8988T (cell line): ENCODE measurements at places on chromosomes 11 and 22.
A peak's percentile ranks its signal among the peaks of the same experiment; 100 is the strongest.

DNA sequence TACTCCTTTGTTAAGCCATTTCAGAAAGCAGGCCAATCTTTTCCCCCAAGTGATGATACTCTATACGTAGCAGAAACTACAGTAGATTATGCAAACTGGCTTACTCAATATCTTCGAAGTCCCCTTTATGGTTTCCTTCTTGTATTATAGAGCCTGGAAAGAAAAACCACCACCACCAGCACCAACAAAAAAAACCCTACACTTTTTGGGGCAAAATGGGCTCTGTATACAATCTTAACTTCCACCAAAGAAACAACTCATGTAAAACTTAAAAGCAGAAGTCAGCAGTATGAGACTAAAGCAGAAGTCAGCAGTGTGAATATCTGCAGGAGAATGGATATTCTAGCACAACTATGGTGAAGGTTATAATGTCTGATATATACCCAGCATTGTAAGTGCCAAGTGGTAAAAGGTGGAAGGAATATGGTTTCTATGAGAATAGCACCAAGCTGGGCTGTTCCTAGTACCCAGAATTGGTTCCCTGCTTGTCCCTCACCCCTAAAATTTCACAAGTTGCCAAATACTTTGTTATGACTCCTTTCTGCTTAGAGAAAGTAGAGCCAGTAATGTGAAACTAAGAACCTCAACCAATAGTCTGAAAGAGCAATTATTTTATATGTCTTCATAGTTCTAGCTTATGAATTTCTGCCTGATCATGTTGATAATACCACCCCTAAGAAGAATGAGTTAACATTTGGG lies 252.1 kb downstream of the SBF2 start:
- DNase-seq, result no peak

- DNase-seq, result no peak
Observed at GRCh38 chr22:17985606-17986005, 38.8 kb downstream of the MICAL3 start.

GRCh38 chr22:39462443-39463221 lies 5.8 kb downstream of the MGAT3 start:
- DNase-seq, result no peak

DNA sequence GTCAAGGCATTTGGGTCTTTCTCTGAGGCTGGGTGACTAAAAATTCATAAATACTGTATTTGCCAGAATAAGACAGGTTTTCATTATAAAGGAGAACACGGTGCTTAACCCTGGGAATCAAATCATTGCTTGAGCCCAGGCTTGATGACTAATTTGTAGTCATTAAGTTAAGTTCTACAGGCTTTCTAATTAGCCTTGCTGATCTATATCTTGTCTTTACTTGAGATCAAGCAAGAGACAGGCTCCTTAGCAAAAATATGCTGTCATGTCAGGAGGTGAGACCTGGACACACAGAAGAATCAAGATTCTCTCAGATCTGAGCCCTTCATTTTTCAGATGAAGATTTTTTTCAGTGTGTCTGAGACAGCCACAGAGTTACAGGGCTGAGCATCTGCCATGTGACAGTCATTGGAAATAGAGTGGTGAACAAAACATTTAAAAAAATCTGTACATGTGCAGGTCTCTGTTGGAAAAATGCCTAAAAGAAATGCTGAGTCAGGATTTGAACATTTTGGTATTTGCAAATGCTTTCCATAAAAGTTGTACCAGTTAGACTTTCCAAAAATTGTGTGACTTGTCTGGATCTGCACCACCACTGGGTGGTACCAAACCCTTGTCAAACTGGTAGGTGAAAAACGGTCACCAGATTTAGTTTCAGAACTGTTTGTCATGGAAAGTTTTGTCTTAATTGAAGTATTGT lies 14.6 kb downstream of the ACAT1 start:
- DNase-seq, result no peak

GRCh38 chr11:133705074-133705648 lies 140.2 kb downstream of the SPATA19 start:
- DNase-seq, result no peak

GRCh38 chr11:117333917-117334316 lies 6.3 kb downstream of the CEP164 start:
- DNase-seq, result no peak

DNA sequence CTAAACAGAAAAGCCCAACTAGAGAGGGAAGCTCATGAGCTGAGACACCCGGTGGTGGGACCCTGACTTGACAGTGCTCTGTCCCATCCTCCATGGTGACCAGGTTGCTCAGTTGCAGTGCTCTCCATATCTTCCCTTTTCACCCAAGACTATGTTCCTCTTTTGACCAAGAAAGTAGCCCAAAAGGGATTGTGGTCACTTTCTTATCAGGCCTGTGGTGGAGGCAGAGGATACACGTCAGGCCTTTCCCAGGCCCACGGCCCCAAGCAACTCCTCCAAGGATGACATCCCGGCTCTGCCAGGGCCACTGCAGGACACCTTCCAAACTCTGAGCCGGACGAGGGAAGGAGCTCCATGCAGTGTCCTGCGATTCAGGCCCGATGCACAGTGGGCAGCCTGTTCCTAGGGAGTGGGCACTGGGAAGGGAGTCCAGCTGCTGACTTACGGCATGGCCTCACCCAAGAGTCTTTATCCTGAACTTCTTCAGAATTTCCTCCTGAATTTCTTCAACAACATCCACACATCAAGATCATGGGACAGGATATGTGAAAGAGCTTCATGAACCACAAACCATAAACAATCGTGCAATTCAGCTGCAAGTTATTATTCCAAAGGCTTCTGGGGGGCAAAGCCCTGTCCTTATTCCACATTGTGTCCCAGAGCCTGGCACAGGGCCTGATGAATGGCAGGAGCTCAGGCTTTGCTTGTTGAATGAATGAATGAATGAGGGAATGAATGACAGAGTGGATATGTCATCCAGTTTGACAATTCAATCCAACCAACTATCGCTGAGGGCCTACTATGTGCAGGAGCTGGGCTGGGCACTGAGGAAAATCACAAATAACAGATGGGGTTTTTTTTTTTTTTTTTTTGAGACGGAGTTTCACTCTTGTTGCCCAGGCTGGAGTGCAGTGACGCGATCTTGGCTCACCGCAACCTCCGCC lies 36.0 kb upstream of the MYH9 start:
- DNase-seq, result no peak

DNA sequence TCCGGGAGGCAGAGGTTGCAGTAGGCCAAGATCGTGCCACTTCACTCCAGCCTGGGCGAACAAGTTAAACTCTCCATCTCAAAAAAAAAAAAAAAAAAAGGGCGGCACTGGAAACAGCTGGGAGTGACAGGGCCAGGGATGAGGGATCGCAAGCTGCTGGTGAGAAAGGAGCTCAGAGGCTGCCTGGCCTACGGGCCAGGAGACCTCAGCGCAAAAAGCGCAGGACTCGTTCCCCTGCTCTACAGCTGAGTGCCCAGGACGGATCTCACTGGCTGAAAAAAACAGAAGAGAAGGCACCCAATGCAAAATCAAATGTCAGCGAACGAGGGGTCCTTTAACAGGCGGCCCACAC lies 650 bp upstream of the NUP50 start:
- no peak for DNase-seq

GRCh38 chr22:44286646-44287045 lies 26.1 kb downstream of the SHISAL1 start:
- DNase-seq, result no peak

GRCh38 chr22:20632518-20632917 lies 125.1 kb downstream of the MED15 start:
- no peak for DNase-seq

DNA sequence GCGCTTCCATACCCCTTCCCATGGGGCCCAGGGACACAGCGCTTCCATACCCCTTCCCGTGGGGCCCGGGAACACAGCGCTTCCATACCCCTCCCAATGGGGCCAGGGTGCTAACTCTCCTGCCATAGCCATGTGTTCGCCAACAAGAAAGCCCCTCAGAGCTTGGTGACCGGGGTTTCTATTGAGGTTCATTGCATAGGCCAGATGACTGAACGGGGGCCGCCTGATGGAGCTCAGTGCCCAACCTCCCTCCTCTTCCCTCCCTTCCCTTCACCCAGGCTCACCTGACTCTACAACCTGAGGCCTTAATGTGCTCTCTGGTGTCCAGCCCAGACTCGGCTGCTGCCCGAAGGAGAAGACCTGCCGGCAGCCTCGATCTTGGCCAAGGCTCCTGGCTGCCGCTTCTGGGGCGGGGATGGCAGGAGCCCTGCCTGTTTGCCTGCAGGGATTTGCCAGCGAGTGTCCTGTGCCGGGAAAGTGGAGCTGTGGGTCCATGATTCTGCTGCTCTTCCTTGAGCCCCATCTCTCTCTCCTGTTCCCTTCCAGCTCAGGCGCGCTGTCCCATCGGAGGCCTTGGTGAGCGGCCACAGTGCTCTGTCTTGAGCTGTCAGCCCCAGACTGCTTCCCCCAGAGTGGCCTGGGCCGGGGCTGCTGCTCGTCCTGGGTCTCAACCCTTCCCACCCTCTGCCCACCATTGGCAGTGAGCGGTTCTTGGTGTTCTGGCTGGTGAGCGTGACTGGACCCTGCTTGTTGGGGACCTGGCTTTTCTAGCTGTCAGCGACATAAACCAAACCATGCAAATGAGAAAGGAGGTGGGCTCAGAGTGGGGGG lies 267.0 kb downstream of the TBC1D22A start:
- DNase-seq, result no peak

DNA sequence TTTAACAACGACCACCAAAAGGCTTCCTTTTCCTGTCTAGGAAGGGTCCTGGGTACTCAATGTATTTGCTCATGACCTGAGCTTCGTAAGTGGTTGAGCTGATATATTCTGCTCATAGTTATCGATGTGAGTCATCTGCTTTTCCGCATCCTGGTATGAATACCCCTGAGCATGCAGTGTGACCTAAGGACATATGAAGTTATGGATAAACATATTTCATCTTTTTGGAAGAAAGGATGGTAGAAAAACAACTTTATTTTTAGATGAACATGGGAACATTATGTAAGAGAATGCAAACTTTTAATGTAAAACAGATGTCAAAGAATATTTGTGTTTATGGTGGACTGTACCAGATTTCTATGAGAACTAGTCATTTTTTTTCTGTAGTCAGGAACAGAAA lies 28.4 kb downstream of the TRPC6 start:
- no peak for DNase-seq

DNA sequence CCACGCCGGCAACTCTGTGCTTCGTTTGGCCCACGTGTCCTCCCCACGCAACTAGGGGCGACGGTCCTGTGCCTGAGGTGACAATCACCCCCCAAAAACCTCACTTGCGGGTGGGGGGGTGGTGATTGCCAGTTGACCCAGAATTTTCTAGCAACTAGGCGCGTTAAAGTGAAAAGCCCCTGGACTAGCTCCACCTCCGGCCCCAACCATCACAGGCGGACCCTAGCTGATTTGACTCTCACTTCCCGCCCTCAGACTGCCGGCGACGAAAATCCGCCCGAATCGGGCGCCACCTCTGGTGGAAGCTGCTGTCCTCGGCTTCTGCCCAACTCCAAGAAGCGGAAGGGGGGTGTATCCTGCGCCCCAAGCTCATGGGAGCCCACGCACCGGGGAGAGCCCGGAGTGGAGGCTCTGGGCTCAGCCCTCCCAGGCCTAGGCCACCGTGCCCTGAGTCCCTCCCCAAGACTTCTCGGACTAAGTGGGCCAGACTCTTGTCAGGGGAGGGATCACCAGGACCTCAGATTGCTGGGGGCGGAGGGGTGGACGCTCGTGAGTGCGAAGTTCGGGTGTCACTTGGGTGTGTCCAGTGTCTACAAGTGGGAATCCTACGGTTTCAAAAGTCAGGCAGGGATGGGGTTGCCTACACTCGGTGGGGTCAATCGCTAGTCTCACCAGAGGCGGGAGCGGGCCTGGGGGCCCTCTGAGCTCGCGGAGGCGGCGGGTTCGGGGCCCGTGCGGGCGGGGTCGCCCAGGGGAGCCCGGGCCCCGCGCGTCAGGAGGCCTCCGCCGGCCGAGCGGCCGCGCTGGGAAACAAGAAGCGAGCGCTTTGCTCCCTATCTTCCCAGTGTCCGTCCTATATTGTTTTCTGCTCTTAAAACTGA lies 12.3 kb downstream of the PAX6 start:
- DNase-seq, result peak; percentile 36

DNA sequence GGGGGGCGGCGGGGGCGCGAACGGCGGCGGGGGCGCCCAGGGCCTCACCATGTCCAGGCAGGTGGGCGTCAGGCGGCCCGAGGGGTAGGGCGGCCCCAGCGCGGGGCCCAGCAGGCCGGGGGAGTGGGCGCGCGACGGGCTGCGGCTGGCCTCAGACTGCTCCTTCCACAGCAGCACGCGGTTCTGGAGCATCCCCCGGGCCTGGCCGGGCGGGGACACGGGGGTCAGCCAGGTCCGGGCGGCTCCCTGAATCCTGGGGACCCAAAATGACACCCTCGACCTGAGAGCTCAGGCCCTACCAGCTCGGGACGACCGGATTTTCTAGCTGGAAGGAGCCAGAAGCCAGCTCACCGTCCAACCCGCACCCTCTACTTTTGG lies 5.5 kb upstream of the SLC16A8 start:
- no peak for DNase-seq

DNA sequence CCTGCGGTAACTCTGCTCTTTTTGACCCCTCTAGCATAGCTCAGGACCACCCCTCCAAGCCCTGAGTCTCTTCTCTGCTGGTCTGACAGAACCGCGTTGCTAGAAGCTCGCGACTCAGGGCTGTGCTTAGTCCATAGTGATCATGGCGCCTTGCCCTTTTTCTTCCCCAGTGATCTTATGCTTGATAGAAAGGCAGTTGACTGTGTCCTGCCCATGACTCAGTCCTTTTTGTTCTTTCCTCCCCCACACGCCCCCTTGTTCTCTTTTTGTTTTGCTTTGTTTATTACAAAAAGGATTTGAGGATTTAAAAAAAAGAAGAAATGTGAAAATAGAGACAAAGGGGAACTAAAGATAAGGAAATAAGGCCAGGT lies 17.5 kb downstream of the IL17RA start:
- DNase-seq, result no peak

GRCh38 chr11:95070471-95070870 lies 3.8 kb downstream of the SRSF8 start:
- DNase-seq, result no peak

GRCh38 chr11:83127310-83127637 lies 29.7 kb upstream of the PCF11 start:
- DNase-seq, result no peak

DNA sequence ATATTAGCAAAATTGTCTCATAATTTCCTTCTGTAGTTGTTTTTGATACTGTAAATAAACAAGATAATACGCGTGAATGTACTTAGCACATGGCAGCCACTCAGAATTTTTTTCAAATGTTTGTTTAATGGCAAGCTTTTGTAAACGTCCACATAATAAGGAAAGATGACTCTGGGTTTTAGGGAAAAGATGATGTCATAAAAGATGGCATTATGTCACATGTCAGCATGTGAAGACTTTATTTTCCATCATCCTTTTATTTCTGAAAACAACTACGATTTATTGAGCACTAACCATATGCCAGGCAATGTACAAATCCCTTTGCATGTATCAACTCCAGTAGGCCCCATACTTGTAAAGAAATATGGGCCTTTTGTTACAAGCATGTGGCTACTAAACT lies 139.9 kb downstream of the C11orf91 start:
- no peak for DNase-seq
